CMK (cell line): ENCODE measurements at places on chromosomes 5 and 9.

GRCh38 chr5:101626572-101626971 is 669.5 kb downstream of the SLCO4C1 start:
- no peak for DNase-seq

DNA sequence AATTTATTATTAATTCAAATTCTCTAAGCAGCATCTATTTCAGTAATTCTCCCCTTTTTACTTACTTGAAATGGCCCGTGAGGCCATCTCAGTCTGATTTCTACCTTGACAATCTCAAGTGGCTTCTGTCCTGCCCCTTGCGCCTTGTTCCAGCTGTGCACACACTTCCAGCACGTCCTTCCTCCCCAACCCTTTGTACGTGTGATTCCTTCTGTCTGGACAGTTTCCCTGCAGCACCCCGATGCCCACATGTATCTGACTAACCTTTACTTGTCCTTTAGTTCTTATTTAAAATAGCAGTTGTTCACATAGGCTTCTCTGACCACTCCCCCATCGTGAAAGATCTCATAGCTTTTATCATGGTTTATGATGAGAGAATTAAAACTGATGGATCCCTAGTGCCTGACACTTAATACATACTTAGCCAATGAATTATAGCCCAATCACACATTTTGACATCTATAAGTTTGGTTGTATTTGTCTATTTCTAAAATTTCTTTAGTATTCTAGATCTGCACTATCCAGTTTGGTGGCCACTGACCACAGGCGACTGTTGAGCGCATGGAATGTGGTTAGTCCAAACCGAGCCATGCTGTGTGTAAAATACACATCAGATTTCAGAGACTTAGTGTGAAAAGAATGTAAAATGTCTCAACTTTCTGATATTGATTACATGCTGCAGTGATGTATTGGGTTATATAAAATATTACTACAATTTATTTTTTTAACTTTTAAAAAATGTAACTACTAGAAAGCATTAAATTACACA is 14.3 kb downstream of the ZBTB34 start:
- no peak for DNase-seq

GRCh38 chr5:111668477-111669414 is 88.2 kb downstream of the NREP start:
- no peak for DNase-seq

GRCh38 chr5:138635708-138636107 is 60.5 kb upstream of the HSPA9 start:
- no peak for DNase-seq

- DNase-seq: no peak
Observed at GRCh38 chr5:140827704-140828361, at the start of gene PCDHA6. Gene PCDHA6, plus strand, starts transcription at chr5:140827960. Its CDS starts 132 bp downstream, at chr5:140828092.

- no peak for DNase-seq
Observed at GRCh38 chr9:98771209-98771874, 25.0 kb downstream of the ANKS6 start.

DNA sequence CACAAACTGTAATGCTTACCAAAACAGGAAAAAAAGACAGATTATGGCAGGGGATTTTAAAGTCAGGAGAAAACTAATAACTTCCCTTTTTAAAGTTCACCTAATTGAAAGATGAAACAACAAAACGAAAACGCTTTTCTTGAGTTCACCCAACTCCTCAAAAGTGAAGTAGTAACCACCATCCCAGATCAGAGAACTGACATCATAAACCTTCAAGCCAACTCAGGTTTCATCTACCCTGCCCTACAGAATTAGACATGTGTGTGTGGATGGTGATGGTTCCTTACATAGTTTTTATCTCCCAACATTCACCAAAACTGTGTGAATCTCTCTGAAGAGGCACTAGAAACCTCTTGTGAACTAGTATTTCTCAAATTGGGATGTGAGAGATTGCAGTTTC is 195.2 kb upstream of the PTGER4 start:
- no peak for DNase-seq

DNA sequence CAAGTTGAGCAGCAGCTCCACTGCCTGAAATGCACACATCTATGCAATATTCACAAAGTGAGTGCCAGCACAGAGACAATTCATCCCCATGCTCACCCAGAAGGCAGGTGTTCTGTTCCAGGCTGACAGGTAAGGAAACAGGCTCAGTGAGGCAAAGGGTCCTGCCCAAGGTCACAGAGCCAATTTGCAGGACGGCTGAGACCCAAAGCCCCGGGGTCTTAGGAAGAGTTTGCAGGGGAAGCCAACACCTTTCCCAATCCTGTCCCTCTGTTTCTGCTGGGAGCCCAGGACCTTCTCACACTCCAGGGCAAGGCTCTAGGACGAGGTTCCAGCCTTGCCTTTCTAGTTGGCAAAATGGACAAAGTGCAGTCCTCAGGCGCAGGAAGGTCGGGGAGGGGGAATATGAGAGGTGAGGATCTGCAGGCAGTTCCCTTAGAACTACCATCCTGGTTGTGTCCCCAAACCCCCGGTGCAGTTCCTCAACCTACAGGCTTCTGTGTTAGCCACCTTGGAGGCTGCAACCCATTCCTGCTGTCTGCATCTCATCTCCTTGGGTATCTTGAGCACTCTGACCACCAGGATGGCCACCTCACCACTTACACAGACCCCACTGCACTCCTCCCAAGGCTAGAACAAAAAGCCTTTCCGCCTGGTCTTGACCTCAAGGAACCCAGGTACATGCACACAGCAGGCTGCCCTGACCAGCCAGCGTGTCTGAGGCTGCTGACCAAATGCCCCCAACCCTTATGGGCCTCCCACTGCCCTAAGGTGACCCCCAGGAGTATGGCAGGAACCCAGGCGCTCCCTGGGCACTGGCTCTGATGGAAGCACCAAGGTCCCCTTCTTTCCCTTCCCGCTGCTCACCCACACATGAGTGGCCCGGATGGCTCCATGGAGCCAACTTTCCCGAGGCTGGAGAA is 1.9 kb upstream of the BRD3 start:
- DNase-seq: no peak

GRCh38 chr9:129840034-129840433 is 4.8 kb downstream of the USP20 start:
- no peak for DNase-seq

DNA sequence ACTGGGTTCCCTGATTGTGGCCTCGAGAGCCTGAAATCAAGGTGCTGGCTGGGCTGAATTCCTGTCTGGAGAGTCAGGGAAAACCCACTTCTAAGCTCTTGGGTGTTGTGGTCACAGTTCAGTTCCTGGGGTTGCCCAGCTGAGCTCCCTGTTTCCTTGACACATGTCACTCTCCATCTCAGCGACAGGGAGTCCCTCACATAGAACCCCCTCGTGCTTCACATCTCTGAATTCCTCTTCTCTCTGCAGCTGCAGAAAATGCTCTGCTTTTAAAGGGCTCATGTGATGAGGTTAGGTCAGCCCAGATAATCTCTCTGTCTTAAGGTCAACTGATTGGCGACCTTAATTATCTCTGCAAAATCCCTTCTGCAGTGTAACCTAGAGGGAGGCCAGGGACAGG is 53.5 kb upstream of the NFIL3 start:
- no peak for DNase-seq

GRCh38 chr5:145375521-145375920 is 459.6 kb downstream of the PRELID2 start:
- no peak for DNase-seq

- no peak for DNase-seq
Observed at GRCh38 chr5:88976914-88977313, 93.9 kb upstream of the MEF2C start.
